Heart right ventricle (tissue), 16 donors: ENCODE measurements at places on chromosomes 3 and 15.

GRCh38 chr3:194757647-194758061, 72.0 kb downstream of the FAM43A start:
- no peak for DNase-seq

- no peak for DNase-seq
These were observed 75.1 kb upstream of the ETV5 start for GRCh38 chr3:186184021-186184420.

GRCh38 chr3:16828815-16829214, 55.9 kb upstream of the PLCL2 start:
- no peak for DNase-seq

GRCh38 chr3:134752761-134753461, 42.1 kb upstream of the EPHB1 start:
- no peak for DNase-seq
